Hematopoietic multipotent progenitor cell treated with erythropoietin and hydrocortisone succinate and interleukin-3 and kit ligand, for 6 days (in vitro differentiated cells): ENCODE measurements at places on chromosomes 5 and 9.

GRCh38 chr9:136655536-136656182 lies 7.1 kb upstream of the EGFL7 start:
- DNase-seq: peak; percentile 41

DNA sequence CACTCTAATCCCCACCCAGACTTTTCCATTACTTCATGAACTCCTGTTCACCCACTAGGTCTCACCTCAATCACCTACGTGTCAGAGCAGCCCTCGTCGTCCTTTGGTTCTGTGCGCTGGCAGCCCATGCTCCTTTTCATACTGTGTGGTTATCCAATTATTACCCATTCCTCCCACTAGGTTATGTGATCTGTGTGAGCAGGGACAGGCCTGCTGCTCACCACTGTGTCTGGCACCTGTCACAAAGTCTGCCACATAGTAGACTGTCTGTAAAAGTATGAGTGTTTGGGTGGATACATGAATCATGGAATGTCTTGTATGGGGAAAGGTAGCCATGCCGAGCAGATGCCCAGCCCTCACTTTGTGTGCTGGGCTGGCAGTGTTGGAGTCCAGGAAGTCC lies 12.1 kb upstream of the SMAD5 start:
- DNase-seq: no peak

- DNase-seq: peak; percentile 91
Observed at GRCh38 chr9:35728041-35728971, 3.7 kb downstream of the TLN1 start.

DNA sequence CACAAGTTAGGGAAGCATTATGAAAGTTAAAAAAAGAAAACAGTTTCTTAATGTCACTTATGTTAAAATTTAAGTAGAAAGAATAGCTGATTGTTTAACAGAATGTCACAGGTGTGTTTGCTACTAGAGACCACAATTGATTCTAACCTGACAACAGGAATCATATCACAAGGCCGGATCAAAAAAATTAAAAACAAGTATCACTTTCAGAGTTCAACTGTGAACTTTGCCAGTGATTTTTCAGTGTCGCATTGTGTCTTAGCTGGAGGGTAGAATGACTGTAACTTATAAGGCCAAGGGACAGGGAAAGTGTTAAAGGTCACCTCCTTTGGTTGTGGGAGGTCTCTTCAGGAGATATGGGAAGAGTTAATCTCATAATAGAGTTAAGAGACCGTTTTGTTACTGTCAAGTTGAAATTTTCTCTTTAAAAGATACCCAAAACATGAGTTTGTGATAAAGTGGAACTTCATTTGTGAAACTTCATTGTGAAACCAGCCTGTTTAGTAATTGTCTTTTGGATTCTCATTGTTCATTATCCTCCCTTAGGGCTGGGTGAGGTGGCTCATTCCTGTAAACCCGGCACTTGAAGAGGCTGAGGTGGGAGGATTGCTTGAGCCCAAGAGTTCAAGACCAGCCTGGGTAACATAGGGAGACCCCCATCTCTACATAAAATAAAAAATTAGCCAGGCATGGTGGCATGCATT lies 40.9 kb downstream of the CPEB4 start:
- DNase-seq: no peak

GRCh38 chr5:33793836-33794549 lies 97.8 kb downstream of the ADAMTS12 start:
- DNase-seq: no peak

DNA sequence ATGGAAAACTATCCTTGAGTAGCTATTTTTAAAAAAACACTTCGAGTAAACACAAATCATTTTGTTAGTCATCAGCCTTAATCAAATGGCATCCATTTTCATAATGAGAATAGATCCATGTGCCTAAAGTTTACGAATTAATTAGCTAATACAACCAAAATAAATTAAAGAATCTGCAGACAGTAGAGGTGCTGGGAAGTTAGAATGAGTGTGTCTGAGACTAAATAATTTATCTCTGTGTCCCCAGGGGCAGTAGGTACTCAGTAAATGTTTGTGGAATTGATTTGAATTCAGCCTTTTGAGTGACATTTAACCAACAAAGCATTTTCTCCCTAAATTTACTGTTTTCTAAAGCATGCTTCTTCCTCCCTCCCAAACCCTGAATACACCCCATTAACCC lies 18.6 kb downstream of the TNFSF15 start:
- no peak for DNase-seq

GRCh38 chr5:134236820-134237219 lies 10.9 kb upstream of the PPP2CA start:
- DNase-seq: no peak
